Activated CD8-positive, alpha-beta memory T cell treated with anti-CD3 and anti-CD28 coated beads, Interleukin-2, amount 10 ng/mL, durations not matched to agents 7 days and 5 days (primary cell): ENCODE measurements at places on chromosomes 12 and 14.

DNA sequence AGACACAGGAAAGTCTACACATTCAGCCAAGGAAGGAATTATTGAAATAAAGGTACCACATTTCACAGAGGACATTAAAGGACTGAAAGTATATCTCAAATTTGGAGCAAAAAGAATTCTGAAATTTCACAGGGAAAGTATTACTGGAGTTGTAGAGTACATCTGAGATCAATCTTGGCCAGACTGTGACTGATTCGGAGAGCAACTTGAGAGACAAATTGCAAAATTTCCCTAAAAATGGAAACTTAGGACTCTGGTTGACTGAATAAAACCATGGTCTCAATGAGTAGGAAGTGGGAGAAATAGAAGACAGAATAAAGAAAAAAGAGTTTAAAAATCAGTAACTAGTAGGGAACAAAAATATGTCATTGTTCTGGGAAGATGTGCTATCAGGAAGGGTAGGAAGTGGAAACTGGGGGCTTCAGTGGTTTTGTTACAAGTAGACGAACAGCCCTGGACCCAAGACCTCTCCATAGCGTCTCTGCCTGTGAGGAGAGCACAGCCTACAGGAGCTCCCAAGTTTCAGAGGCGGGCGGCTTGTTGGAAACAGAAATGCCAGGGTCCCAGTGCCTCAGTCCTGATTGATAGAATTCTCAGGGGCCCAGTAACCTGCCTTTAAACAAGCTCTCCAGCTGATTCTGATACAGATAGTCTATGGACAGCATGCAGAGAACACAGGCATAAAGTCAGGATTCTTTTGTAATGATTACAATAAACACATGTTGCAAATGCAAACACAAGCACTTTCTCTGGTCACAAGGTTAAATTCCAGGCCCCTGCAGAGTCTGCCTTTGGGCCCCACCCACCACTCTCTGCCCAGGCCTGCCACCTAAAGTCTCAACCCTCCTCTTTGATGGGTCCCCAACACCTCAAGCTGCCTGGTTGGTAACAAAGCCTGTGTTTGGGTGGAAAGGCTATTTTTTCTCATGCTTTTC is 63.1 kb downstream of the BBS10 start:
- DNase-seq = no peak

DNA sequence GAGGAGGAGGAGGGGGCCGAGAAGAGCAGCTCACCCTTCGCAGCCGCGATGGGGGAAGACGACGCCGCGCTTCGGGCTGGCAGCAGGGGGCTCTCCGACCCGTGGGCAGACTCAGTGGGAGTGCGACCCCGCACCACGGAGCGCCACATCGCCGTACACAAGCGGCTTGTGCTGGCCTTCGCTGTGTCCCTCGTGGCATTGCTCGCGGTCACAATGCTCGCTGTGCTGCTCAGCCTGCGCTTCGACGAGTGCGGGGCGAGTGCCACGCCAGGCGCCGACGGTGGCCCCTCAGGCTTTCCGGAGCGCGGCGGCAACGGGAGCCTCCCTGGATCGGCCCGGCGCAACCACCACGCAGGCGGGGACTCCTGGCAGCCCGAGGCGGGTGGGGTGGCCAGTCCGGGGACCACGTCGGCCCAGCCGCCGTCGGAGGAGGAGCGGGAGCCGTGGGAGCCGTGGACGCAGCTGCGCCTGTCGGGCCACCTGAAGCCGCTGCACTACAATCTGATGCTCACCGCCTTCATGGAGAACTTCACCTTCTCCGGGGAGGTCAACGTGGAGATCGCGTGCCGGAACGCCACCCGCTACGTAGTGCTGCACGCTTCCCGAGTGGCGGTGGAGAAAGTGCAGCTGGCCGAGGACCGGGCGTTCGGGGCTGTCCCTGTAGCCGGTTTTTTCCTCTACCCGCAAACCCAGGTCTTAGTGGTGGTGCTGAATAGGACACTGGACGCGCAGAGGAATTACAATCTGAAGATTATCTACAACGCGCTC is 745 bp downstream of the TRHDE start:
- DNase-seq = no peak

DNA sequence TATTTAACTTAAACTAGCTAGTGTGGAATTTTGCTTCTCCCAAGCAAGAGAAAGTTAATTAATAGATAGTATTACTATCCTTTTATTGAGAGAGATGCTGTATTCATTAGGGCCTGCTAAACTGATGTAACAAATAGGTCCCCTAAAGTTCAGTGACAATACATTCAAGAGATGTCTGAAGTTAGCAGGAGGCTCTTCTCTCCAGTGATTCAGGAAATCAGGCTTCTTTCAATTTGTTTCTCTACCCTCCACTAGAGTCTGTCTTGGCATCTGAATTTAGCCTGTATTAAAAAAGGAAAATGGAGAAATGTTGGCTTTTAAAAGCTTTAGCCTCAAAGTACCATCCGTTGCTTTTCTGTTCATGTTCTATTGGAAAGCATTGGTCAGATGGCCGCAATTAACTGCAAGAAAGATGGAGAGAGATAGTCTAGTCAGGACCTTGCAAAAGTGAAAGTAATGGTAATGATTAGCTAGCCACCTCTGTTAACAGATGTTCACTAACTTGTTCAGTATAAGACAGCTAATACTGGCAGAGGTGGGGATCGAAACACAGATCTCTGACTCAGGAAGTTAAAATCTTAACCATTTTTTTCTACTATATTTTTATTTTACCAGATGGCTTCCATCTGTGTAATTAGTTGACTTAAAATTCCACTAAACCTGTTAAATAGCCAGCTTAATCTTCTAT is 786.8 kb downstream of the TMTC2 start:
- DNase-seq = no peak

- DNase-seq = no peak
These were observed 1.7 kb downstream of the MMP17 start for GRCh38 chr12:131829791-131830334.

GRCh38 chr12:22641353-22642053 is 16.5 kb downstream of the ETNK1 start:
- no peak for DNase-seq

DNA sequence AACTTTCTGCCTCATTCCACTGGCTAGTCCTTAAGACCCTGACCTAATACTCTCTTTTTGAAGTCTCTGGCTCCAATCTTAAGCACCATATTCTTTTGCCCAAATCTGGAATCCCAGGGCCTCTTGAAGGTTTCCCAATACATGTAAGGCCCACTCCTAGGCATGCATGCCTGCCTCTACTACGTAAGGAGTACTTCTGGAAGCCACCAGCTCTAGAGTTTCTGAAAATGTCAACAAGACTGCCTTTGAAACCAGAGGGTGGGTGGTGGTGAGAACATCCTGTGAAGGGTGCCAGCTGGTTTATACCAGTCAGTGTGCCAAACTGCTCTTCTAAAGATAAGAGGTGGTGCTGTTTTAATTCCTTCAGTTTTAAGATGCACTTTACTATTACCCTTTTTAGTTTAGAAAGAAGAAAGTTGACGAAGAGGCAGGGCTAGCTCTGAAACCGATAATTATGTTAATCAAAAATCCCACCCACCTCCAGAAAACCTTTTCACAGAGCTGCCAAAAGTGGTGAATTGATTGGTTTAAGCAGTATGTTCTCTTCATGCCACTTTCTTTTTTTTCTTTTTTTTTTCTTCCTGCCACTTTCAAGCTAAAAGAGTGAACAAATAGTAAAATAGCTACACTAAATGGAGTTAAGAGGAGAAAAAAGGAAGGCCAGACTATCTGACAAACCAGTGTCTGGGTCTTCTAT is 8.7 kb upstream of the WDR89 start:
- DNase-seq = peak; percentile 71

- no peak for DNase-seq
These were observed 25.0 kb downstream of the VCPKMT start for GRCh38 chr14:50091240-50091913.
